NCI-H1417 (cell line): ENCODE measurements at places on chromosomes 5 and 9.

- no peak for DNase-seq
Observed at GRCh38 chr5:85030316-85031084, 645.8 kb upstream of the EDIL3 start.

DNA sequence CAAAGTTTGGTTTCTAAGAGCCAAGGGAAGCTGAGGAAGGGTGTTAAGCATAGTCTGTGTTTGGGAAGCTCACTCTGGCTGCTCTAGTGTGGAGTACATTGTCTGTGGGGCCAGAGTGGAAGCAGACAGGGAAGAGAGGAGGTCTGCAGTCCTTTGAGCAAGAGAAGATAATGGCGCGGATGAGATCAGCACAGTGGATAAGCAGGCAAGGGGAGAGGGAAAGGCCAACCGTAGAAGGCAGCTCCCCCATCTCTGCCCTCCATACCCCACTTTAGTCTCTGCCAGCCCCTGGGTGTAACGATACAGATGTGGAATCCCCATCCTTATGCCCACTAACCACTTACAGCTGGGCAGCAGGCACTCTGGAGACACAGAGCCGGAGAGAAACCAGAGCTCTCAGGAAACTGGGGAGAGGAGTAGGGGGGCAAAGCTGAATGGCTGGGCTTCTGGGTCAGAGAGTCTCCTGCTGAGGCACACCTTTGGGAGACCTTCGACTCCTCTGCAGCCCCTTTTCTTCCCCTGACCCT is 75.0 kb downstream of the SLIT3 start:
- no peak for DNase-seq

- DNase-seq: no peak
Observed at GRCh38 chr9:119675951-119676350, 306.7 kb upstream of the BRINP1 start.

GRCh38 chr9:16514131-16514530 is 356.3 kb downstream of the BNC2 start:
- DNase-seq: no peak

GRCh38 chr5:133254803-133255202 is 203.0 kb downstream of the HSPA4 start:
- DNase-seq: no peak

DNA sequence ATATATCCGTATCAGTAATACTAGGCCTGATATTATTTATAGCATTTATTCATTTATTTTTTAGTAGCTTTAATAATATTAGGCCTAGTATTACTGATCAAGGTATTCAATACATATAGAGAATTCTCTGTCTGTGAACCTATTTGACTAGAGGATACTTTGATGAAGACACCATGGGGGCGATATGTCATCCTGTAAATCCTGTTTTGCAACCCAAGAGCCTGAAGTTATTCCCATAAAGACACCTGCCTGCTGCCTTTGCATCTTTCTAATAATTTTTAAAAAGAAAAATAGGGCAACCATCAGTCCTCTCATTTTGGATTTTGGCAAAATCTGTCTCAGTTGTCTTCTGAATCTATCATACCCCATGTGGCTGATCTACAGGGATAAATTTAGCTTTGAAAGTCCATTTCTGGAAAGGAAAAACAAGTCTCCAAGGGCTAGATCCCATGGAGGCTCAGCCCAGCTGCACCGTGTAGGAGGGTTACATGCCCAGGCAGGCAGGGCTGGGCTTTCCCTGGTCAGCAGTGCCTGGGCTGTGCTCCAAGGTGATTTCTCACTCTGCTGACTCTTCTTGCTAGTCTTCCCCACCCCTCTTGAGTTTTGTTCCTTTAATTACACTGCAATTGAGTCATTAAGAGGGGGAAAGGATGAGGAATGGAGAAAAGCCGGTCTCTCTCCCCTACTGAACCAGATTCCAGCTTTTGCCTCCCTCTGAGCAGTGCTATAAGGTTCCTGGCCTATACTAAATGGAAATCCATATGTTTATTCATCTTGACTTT is 169.0 kb downstream of the TRIM32 start:
- peak; percentile 46 for DNase-seq

GRCh38 chr9:38671372-38671731 is 48.6 kb downstream of the FAM240B start:
- peak; percentile 19 for DNase-seq

GRCh38 chr5:29588236-29588635 is 1605.2 kb upstream of the CDH6 start:
- DNase-seq: no peak

DNA sequence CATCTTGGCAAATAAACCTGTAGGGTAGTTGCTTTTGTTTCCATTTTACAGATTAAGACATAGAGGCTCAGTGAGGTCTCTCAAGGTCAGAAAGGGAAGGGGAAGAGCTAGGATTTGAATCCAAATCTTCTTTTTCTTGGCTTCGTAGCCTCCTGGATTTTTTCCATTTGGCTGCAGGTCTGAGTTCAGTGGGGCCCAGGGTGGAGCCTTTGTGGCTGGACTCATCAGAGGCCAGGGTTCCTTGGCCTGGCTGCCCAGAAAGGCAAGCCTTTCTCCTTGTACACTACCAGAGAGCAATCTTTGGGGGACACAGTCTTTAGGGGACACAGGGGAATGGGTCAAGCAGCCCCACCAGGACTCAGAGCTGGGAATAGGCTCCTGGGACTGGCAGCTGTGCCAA is 10.5 kb upstream of the TRAF1 start:
- no peak for DNase-seq

GRCh38 chr5:95086927-95087815 is 197.7 kb downstream of the MCTP1 start:
- DNase-seq: no peak

- DNase-seq: no peak
Observed at GRCh38 chr9:78319197-78320029, 22.5 kb downstream of the PSAT1 start.

- peak; percentile 64 for DNase-seq
Observed at GRCh38 chr5:127517110-127517479, 345 bp upstream of the PRRC1 start.

- DNase-seq: no peak
Observed at GRCh38 chr5:14444161-14444560, 137.4 kb upstream of the OTULINL start.

GRCh38 chr9:114998326-114998725 is 67.9 kb upstream of the TNFSF8 start:
- DNase-seq: no peak

DNA sequence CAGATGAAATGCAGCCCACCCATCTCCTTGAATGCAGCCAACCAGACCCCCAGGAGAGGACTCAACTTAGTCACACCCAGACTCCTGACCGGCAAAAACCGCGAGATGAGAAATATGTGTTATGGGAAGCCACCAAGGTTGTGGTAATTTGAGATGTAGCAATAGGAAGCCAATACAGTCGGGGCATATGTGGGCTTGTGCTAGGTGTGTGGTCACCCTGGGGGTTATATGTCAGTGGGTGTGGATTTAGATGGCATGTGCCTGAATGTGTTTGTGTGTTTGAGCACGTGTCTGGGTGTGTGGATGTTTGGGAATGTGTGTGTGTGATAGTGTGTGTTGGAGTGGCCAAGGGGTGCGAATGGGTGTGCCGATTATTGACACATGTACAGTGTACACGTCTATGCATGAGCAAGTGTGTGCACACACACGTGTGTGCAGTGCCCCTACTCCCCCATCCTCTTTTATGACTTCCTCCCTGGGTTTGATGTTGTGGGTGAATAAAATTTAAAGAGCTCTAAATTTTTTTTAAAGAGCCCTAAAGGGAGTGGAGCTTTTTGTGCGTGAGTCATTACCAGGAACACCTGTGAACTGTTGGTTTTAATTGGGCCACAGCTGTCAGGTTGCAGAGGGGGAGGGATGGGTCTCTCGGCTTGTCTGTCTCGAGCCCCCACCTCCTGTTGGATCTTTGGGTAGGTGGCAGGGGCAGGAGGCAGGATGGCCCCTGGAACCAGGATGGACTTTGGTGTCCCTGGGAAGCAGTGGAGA is 86.8 kb downstream of the LHX2 start:
- no peak for DNase-seq

GRCh38 chr5:160061770-160062169 is 52.8 kb downstream of the TTC1 start:
- DNase-seq: no peak

GRCh38 chr9:14467675-14468374 is 153.9 kb upstream of the NFIB start:
- no peak for DNase-seq

GRCh38 chr5:148848393-148849031 is 22.1 kb downstream of the ADRB2 start:
- no peak for DNase-seq

DNA sequence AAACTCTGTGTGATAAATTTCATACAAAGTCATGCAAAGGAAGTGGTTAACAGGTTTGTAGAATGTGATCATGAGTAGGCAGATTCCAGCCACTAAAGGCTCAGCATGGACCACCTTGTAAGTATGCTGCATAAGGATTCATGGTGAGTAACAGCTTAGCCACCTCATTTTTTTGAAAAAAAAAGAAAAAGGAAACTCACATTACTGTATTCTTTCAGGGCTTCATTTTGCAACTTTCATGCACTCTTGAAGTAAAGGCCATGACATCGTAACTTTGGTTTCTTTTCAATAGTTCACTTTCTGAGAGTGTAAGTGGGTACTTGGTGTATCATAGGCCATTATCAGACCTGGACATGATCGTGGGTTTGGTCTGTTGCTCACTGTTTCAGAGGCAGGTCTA is 175.1 kb downstream of the PCSK1 start:
- DNase-seq: no peak

DNA sequence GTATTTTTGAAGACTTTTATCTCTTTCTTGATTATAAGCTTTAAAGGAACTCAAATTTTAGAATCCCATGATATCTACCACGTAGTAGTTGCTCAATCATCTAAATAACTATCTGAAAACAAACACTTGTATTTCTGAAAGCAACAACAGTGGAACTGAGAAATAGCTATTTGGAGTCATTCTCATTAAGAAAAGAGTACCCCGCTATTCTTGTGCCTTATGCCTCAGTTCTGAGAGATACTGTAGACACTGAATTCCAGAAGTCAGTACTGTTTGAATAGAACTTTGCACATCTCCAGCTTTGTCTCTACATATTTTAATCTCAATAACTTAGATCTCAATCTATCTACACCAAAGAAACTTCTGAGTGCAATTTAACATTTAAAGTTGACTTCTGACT is 11.4 kb downstream of the CHD1 start:
- no peak for DNase-seq

GRCh38 chr5:14332746-14333145 is 189.6 kb downstream of the TRIO start:
- no peak for DNase-seq

DNA sequence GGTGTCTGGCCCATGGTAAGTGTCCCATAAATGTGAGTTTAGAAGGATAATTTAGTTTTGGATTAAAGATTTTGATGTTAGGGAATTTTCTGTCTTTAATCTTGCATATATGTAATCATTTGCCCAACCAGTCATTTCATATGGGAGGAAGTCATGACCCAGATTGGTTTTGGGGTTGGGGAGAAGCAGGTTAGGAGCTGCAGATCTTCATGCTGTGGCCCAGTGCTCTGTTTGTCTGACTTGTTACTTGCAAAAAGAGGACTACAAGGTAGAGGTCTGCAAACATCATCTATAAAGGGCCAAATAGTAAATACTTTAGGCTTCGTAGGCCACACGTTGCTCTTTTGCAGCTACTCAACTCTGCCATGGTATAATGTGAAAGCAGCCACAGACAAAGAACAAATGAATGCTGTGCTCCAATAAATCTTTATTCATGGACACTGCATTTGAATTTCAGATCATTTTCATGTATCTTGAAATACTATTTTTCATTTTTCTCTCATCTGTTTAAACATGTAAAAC is 16.8 kb downstream of the OSTF1 start:
- DNase-seq: no peak

DNA sequence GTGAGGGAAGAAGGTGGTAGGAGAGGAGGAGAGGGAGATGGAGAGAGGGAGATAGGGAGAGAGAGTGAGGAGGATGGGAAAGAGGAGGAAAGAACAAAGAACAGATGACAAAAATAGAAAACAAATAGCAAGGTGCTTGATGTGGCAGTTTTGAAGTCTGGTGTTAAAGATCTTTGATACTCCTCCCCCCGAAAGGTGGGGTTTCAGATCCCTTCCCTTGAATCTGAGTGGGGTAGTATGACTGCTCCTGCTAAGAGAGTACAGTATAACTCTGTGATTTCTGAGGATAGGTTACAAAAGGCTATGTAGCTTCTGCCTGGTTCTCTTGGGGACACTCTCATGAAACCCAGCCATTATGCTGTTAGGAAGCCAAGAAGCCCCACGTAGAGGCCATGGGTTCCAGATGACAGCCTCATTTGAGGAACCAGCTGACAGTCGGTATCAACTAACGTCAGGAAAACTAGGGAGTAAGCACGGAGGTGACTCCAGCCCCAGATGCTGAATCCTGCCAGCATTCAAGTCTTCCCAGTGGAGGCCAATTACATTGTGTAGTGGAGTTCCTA is 102.1 kb downstream of the FANCC start:
- no peak for DNase-seq

GRCh38 chr9:477193-477592 is 262.5 kb downstream of the DOCK8 start:
- no peak for DNase-seq

- no peak for DNase-seq
Observed at GRCh38 chr9:134048582-134048968, 19.3 kb downstream of the BRD3 start.

- DNase-seq: peak; percentile 72
Observed at GRCh38 chr9:134738869-134739659, 97.5 kb downstream of the COL5A1 start.

DNA sequence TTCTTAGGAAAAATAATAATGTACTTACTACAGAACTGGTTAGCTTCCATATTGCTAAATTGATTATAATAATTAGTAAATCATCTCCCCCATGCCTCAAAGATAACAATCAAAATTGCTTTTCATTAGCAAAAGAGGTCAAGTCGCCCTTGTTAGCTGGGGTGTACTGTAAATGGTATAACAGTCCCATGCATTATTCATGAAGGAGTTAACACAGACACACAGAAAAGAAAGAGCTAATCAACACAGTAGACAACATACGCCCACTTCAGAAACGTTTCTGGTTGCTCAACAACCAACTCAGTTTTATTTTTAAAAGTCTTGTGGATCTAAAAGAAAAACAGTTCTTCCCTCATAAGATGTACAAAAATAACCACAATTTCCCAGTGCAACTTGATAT is 100.2 kb downstream of the MPDZ start:
- no peak for DNase-seq

GRCh38 chr9:118992813-118993794 is 376.1 kb downstream of the BRINP1 start:
- no peak for DNase-seq

GRCh38 chr5:56145106-56145505 is 88.0 kb downstream of the ANKRD55 start:
- DNase-seq: no peak
